ENCODE measurements at places on chromosomes 5 and 9.

DNA sequence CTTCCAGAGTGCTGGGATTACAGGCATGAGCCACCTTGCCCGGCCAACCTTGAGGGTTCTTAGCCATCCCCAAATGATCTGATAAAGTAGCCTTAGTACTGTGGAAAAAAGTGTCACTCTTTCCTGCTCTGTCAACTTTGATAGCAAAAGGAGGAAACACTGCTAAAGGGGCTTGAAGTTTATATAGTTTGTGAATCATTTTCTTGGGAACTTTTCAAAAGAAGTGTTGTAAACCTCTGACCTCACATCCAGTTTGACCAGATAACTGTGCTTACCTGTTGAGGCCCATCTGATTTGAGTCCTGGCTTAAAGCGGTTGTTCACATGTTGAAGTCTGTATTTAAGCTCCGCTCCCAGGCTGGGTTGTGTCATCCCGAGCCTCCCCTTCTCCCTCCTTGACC, 303.3 kb downstream of the DOCK8 start:
- DNase-seq, result no peak

DNA sequence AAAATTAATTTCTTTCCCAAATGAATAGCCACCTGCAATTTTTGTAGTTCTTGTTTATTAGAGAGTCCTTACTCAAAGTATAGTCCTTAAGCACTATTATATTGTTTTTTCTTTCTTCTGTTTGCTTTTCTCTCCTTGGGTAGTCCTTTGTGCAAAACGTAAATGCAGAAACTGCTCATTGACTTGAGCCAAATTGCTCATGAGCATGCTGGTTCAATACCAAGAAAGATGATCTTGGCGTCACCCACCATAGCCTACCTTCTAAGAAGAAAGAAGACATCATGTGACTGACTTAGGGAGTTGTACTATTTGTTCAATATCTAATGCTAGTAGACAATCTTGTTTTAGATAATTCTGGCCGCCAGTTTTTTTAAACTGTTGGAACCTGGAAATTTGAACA, 248.8 kb upstream of the DMRT1 start:
- DNase-seq, result no peak

GRCh38 chr5:134029156-134029555, 24.4 kb upstream of the VDAC1 start:
- no peak for DNase-seq

GRCh38 chr5:172530878-172531703, 76.8 kb upstream of the SH3PXD2B start:
- no peak for DNase-seq

DNA sequence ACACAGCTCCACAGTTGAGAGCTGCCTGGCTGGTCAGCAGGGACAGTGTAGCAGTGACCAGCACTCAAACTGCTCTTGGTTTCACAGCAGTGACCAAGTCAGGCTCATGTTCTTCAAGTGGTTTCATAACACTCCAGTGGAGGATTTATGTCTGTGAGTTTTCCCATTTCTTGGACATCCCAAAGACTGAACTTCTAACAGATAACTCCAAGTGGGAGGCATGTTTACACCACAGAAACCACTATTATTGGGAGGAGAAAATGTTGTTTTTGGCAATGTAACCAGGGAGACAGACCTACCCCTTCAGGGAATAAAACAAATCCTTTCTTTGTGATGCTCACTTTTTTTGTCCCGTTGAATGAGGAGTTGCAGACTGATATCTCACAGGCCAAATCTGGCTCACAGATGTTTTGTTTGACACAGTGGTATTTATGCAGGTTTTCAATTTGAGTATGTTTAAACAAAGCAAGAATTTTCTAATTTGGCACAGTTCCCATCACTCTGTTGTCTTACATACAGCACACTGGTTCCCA, 141.5 kb downstream of the RMI1 start:
- DNase-seq, result no peak

DNA sequence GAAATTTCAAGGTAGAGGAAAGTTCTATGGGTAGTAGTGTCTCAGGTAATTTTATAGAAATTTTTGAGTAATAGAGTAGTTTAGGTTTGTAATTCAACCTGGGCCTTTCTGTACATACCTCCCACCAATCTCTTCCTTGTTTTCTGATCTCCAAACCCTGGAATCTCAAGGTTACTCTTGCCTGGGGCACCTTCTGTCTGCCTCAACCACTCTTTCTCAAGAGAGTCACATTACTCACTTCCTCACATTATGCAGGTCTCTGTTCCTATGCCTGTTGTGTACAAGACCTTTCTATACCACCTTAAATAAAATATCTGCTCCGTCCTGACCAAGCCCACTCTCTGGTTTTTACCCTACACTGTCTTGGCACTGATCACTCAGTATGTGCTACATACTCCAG, 412.6 kb upstream of the CTNND2 start:
- no peak for DNase-seq

- no peak for DNase-seq
Observed at GRCh38 chr5:24623031-24623430, 21.7 kb downstream of the CDH10 start.

GRCh38 chr5:153896701-153897100, 142.0 kb downstream of the FAM114A2 start:
- no peak for DNase-seq

DNA sequence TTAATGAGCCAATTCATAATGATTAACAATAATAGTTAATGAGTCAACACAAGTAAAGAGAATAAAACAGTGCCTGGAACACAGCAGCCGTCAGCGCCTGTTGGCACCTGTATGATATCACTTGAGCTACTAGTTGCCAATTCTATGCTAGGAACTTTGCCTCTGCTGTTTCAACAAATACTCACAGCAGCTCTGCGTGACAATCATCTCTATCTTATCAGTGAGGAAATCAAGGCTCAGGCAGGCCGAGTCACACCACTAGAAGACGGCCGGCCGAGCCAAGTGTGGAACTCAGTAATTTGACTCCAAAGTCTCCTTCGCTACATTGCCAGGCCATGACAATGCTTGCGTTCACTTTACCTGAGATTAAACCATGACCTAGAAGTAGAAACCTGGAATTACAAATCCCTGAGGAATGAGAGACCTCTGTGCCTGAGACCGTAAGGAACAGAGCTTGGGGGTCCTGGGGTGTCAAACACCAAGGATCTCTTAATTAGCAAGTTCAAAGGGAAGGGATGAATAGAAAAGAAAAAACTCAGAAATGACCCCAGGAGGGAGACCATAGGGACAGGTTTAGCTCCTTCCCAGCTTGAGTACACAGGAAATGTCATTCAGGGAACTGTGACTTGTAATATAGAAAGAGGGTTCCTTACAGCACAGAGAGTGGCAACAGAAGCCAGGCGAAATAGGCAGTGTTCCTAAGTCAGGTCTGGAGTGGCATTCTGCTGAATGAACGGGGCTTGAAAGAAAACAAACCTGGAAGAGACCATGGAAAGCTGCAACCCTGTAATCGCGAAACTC, 109.1 kb downstream of the SUSD1 start:
- DNase-seq, result no peak

DNA sequence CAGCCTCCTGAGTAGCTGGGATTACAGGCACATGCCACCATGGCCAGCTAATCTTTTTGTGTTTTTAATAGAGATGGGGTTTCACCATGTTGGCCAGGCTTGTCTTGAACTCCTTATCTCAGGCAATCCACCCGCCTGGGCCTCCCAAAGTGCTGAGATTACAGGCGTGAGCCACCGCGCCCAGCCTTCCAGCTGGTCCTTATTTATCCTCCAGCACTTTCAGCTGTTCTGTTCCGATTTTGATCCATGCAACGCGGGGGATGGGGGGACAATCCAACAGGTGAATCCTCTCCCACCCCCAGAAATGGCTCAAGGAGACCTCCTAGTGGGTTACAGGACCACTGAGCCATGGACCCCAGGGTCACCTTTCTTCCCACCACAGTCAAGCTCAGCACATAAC, 14.7 kb upstream of the CDKN2AIPNL start:
- no peak for DNase-seq

GRCh38 chr5:6496636-6497035, 48.0 kb downstream of the UBE2QL1 start:
- DNase-seq, result no peak

DNA sequence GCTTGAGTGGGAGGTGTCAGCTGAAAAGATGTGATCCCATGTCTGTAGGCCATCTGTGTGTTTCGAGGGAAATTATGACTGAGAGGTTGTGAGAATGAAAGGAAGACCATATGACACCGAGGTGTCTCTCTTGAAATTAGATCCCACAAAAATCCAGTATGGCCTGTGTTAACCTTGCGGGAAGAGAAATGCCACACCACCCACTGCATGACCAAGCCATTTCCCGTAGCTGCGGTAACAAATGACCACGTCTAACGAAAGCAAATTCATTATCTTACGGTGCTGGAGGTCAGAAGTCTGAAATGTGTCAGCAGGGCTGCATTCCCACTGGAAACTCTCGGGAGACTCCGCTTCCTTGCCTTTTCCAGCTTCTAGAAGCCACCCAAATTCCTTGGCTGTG, 11.6 kb downstream of the C9orf57 start:
- DNase-seq, result no peak

DNA sequence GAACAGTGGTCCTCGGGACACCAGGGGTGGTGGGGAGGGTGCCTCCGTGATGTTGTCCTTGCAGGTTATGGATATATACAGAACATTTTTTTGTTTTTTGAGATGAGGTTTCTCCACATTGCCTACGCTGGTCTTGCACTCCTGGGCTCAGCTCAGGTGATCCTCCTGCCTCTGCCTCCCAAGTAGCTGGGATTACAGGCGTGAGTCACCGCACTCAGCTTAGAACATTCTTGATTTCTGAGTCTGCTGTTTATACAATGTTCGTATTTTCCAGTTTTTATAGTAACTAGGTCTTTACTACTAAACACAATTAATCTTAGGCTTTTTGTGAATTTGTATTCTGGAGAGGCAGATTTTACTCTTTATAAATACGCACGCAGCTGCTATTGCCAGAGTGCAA, 6.0 kb downstream of the PMPCA start:
- DNase-seq, result no peak

- no peak for DNase-seq
Observed at GRCh38 chr5:75450069-75450468, 61.4 kb downstream of the CERT1 start.

GRCh38 chr5:64766941-64767340, 1.6 kb downstream of the SREK1IP1 start:
- DNase-seq, result no peak

GRCh38 chr5:96214442-96215197, 218.4 kb downstream of the PCSK1 start:
- DNase-seq, result no peak

GRCh38 chr5:56433039-56433617, 200.0 kb upstream of the ANKRD55 start:
- no peak for DNase-seq

DNA sequence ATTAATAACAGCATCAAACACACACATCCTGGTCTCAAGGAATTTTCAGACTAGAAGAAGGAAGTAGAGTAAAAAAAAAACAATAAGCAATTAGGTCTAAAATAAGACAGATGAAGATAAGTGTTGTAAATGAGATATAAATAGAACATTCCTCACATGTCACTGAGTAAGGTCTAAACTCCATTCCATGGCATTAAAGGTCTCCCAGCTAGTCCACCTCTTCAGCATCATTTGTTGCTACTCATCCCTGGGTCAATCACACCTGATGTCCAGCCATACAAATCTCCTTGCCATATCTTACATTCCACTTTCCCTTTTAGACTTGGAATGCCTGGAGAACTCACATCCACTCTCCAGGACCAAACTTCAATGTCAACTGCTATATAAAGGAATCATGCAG, 214.1 kb upstream of the KLF4 start:
- no peak for DNase-seq

- no peak for DNase-seq
Observed at GRCh38 chr5:133612249-133612860, at the start of gene FSTL4. FSTL4 (minus strand) TSS chr5:133612541.

DNA sequence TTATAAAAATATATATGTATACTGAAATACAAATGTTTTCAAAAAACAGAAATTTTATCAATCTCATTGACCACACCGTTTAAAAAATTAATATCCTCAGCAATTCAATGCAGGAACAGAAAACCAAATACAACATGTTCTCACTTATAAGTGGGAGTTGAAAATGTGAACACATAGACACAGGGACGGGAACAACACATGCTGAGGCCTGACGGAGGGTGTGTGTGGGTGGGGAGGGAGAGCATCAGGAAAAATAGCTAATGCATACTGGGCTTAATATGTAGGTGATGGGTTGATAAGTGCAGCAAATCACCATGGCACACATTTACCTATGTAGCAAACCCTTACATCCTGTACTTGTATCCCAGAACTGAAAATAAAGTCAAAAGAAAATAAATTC, 409.5 kb downstream of the MLLT3 start:
- no peak for DNase-seq

- no peak for DNase-seq
Observed at GRCh38 chr5:140106101-140106500, 7.8 kb upstream of the PURA start.

DNA sequence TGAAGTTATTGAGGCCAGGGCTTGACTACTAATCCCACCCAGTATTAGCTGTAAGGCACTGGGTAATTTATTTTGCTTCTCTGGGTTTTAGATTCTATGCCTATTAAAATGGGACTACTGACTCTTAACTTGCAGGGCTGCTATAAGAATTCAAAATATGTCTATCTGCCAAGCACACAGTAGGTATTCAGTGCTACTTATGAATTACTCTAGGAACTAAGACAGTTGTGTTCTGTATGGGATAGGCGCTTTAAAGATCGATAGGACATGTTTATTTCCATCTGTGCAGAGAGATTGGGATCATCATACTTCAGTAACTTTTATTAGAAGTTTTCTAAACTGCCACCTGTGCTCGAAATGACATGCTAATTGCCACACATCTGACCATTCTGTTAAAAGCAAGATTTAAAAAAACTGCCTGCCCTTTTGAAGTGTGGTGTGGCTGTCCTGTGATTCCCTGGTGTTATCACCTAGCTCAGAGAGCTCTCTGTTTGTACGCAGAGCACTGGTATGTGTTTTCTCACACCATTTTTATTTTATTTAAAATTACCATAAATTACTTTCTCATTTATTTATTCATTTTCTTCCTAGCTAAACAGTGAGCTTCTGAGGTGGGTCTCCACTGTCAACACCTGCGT, 58.7 kb downstream of the FYB1 start:
- no peak for DNase-seq

- no peak for DNase-seq
Observed at GRCh38 chr5:66503203-66503789, 92.9 kb upstream of the MAST4 start.

- DNase-seq, result no peak
Observed at GRCh38 chr9:101536938-101537337, 3.3 kb downstream of the RNF20 start.

DNA sequence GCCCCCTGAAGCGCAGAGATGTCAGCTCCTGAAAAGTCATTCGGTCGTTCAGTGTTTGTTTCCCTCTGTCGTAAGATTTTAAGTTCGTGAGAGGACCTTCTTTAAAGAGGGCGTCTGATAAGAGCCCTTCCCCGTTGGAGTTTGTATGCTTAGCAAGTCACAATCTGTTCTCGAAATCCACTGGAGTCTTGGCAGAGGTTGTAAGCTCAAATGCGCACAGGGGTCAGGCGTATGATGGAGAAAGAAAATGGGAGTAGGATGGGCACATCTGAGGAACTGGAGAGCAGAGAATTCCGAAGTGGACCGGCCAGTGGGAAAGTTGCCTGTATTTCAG, 710 bp downstream of the HSD17B4 start:
- DNase-seq, result peak; percentile 38

All from T-helper 2 cell (primary cell).